ENCODE measurements at places on chromosomes 16 and 17.

DNA sequence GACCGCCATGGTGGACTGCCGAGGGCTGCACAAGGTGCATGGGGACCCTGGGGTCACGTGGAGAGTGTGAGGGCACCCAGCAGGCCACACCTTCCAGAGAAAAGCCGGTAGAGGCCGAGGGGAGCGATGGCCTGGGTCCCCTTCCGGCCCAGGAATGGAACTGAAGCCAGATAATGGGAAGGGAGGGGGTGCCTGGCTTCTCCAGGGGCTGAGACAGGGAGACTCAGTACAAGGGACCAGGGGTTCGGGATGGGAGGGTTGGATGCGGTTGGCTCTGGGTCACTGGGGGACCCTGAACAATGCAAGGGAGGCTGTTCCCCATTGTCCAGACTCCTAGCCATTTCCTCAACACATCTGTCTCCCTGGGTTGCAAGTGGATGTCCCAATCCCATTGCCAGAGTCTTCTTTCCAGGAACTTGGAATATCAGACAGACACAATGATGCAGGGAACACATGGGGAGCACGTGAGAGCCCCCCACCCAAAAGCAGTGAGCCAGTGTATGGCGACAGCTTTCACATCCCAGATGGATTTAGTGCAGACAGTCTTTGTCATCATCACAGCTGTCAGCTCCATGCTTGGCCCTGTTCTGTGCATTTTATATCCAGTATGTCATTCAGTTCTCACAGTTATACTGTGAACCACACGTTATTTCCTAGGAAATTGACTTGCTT, 23.6 kb upstream of the DNAI2 start:
- no peak for DNase-seq

GRCh38 chr17:44439168-44439567, 49.7 kb upstream of the ITGA2B start:
- DNase-seq: no peak

GRCh38 chr17:81234940-81235821, 3.7 kb downstream of the TEPSIN start:
- DNase-seq: no peak

DNA sequence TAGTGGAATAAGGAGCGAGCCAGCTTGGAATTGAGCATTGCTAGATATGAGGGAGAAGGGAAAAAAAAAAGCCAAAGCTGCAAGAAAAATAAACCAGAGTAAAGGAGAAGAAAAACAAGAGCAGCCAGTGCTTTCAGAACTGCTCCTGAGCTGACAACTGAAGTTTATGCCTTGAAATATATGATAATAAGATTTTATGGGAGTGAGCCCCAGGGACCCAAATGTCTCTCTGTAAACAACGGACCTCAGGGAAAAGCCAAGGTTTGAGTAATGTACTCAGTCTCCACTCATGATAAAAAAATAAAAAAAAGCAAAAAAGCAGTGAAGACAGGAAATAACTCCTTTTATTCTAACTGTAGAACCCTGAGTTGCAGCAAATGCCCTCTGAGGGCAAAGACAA, 132.6 kb downstream of the SNX11 start:
- no peak for DNase-seq

DNA sequence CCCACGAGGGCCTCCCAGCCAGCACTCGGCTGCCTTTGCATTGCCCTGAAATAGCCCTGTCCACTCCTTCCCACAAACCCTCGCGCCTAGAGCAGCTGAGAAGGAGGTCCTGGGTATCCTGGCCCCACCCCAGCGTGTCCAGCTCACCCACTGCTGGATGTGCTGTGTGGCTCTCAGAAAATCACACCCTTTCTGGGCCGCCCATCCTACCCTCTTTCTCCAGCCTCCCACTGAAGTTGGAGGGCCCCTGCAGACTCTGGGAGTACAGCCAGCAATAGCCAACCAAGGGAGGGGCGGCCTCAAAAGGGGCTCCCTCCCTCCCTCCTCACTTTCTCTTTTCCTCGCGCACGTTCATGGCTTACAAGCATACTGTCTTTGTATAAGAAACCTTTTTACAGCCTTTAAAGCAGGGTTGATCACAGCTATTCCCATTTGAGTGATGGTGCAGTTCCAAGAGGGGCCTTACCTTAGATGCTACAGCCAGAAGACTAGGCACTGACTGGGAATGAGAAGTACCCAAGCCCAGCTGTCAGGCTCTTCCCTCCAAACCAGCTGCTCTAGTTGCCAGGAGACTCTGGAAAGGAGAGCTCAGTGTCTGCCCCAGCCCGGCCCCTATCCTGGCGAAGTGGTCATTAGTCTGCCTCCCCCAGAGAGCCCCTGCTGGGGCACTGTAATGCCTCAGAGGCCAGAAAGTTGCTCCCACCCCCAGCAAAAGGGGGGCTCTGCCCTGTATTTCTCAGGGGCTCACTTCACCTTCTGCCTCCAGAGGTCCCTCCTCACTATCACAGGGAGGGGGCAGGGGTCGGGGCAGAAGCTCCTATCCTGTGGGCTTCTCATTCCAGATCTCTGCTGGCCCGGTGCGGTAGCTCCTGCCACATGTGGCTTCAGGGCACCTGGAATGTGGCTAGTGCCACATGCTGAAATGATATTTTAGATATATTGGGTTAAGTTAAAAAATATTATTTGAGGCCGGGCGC, 38.1 kb downstream of the DCAKD start:
- DNase-seq: no peak

GRCh38 chr16:73095142-73095820, 47.4 kb upstream of the ZFHX3 start:
- DNase-seq: no peak

DNA sequence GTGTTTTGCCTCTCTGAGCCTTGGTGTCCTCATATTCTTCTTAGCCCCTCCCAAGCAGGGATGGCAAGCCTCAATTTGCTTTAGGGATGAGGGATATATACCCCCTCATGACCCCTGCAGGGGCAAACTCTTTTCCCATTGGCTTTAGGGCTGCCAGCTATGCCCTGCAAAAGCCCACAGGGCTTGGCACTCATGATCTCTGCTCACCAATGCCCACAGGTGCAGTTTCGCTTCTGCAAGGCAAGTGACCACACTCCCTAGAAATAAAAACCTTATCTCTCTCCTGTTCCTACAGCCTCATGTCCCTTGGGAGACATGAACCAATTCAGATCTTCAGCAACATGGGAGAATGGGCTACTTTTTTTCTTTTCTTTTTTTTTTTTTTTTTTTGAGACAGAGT, 8.8 kb downstream of the BEAN1 start:
- no peak for DNase-seq

GRCh38 chr16:4212934-4213296, 29.0 kb downstream of the SRL start:
- DNase-seq: no peak

- no peak for DNase-seq
Observed at GRCh38 chr16:89455178-89455577, 35.2 kb downstream of the ANKRD11 start.

DNA sequence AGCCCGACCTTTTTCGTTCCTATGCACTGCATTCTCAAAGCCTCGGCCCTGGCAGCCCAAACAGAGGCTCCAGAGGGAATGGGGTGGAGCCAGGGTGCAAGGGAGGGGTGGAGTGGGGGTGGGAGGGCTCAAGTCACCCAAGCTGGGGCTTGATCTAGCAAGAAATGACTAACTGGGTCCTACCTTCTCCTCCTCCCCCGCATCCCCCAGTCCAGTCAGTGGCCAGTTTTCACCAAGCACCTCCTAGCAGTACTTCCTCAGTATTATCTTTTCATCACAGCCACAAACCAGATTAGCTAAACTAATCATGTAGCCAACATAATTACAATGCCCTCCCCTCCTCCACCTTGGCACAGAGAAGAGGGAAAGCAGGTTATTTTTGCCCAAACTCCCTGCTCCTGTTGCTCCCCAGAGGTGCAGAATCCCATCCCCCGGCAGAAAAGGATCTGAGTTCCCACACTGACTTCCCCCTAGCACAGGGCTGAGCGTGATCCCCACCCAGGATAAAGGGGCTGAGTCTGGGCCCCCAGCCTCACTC, 2.2 kb downstream of the JUP start:
- DNase-seq: no peak

- peak; percentile 25 for DNase-seq
Observed at GRCh38 chr17:21286066-21286770, 1.7 kb downstream of the MAP2K3 start.

GRCh38 chr17:33816842-33817617, 438.1 kb upstream of the CCL2 start:
- no peak for DNase-seq

DNA sequence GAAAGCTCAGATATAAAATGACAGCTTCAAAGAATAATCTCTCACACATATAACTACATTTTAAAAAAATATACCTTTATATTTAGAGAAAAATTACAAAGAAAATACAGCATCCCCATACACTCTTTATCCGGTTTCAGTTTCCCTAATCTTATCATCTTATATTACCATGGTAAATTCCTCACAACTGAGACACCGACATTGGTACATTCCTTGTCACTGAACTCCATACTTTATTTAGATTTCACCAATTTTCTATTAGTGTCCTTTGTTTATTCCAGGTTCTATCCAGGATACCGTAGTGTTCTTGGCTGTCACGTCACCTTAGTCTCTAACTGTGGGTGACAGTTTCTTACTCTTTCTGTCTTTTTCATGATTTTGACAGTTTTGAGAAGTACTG, 22.0 kb upstream of the ABCA10 start:
- no peak for DNase-seq

DNA sequence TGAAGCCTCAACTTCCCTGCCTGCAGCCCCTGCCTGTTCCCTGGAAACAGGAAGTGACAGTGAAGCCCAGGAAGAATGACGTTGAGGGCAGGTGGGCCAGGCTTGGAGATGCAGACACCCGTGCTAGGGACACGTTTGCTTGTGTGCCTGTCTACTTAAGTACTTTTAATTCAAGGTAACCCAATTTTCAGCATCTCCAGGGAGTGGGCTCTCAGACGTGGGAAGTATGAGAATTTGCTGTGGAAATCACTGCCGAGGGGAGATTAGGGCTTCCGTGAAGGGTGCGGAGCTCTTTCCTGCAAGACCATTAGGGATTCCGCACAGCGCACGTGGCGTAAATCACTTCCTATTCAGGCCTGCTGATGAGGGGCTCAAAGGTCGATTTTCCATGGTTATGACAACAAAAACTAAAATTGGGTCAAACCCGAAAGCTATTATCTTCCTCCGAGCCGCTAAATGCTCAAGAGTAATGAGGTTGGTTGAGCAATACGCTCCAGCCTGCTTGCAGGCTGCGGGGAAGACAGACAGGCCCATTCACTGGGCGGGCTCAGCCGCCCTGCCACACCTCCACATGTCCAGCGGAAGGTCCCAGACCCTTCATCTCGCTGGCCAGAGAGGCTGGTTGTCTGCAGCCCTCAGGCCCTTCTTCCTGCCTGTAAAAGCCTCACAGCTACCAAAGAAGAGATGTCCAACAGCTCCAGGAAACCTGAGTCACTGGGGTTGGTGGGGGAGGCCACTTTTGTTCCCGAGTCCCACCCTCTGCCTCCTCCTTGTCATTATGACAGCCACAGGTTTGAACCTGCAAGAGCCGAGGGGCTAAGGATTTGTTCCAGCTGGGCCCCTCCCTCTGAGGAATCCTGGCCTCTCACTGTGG, 109.9 kb downstream of the RBFOX3 start:
- DNase-seq: no peak

DNA sequence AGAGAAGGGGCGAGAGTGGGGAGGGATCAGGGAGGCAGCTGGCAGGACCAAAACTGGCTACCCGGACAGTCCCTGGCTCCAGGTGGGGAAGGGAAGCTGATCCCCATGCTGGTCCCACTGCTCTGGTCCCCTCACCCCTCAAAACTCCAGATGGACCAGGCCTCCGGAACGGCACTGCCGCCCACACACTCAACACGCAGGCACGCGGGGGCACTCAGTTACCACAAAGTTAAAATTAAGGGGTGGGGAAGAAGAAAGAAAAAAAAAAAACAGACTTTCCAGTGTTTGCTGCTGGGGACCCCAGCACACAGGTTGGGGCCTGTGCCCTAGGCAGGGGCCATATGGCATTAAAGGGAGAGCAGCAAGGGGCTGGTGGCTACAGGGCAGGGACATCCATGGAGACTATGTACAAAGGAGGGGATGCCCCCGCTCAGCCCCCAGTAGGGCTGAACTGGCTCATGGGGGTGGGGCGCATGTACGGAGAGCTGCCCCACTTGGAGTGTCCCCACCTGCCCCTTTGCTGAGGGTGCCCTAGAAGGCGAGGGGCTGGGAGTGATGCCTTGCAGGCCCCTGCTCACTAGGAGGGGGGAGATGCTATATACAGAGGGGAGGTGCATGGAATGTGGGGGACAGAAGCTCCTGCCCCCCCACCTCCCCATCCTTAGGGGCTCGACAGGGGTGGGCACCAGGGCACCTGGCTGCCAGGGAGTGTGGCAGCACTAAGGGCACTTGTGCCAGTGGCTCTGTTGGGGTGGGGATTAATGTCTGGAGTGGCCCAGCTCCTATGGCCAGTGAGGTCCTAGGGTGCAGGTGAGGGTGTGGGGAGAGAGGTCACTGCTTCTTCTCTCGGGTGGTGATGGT, 5.6 kb downstream of the TP53I13 start:
- no peak for DNase-seq

DNA sequence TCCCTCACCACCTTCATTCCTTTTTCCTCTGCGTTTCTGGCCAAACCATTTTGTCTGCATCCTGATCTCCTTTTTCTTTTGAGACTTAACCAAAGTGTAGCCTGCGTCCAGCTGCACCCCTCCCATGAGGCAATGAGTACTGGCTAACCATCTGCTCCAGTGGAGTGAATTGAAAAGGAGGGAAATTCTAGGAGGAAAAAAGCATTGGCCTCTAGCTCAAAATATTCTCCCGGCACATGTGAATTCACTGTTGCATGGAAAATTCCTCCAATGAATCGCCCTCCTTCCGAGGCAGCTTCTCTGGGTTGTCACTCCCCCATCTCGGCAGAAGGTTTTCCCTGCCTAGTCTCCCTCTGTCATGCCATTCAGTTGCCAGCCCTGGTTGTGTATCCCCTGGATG, 5.6 kb downstream of the RAP1GAP2 start:
- no peak for DNase-seq

DNA sequence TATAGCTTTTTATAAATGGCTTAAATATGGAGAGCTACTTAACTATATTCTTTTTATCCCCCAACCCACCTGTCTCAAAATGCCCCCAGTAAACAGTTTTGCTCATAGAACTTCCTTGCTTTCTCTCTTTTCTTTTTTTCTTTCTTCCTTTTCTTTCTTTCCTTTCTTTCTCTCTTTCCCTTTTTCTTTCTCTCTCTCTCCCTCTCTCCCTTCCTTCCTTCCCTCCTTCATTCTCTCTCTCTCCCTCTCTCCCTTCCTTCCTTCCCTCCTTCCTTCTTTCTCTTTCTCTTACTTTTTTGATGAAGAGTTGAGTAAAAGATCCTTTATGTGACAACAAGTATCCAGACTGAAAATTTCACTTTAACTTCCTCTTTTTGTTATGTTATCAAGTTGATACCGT, 48.2 kb downstream of the KCNJ2 start:
- no peak for DNase-seq
